ENCODE measurements at places on chromosomes 6 and 20. TPM values are rescaled to one million over a fixed set of nuclear protein-coding genes. Genes with fewer than 3 reads are reported as not detected.

Gene GGTLC1
- total RNA-seq = not detected

Gene HLA-DQB1
- total RNA-seq = not detected

Gene FOXQ1
- total RNA-seq = 0.14 TPM

Gene LY6G6C
- not detected for total RNA-seq

Gene FAM209B
- not detected for total RNA-seq

Gene CTSZ
- 195 TPM for total RNA-seq

Gene DLK2
- total RNA-seq = 0.28 TPM

Gene DACT2
- total RNA-seq = 0.85 TPM

Gene HUS1B
- total RNA-seq = 0.83 TPM

Gene SAPCD1
- 0.28 TPM for total RNA-seq
